Fibroblast of skin of right quadriceps (primary cell): ENCODE measurements at places on chromosomes 11 and 22.

DNA sequence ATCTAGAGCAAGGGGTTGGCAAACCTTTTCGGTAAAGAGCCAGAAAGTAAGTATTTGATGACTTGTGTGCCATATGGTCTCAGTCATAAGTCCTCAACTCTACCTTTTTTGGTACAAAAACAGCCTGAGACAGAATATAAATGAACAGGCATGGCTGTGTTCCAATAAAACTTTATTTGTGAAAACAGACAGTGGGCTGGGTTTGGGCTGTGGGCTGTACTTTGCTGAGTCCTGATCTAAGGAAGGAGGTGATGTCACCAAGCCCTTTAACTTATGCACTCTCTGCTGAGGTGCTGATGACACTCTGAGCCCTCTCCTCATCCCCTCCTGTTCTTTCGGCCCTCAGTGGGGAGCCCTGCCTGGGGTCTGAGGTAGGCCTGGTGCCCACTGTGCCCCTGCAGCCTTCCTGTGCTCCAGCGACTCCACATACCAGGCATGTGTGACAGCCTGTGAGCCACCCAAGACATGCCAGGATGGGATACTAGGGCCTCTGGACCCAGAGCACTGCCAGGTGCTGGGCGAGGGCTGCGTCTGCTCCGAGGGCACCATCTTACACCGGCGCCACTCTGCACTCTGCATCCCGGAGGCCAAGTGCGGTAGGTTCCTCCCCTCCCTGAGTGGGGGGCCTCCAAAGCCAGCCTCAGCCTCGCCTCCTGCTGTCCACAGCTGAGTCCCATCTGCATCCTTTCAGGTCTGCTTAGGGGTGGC lies 85.9 kb upstream of the MYOD1 start:
- DNase-seq, result no peak

DNA sequence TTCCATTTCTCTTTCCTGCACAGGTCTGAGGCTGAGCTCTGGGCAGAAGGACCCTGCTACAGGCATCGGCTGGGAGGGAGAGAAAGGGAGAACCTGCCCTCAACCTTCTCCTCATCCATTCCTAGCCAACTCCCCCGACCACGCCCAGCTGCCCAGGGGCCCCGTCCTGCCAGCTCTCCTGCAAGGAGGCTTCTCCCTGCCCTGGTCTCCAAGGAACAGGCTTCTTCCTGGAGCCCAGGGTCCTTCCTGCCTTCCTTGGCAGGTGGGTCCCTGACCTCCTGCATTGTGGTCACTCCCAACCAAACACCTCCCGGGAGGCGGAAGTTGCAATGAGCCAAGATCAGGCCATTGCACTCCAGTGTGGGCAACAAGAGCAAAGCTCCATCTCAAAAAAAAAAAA lies 12.5 kb upstream of the HMOX1 start:
- DNase-seq, result no peak

DNA sequence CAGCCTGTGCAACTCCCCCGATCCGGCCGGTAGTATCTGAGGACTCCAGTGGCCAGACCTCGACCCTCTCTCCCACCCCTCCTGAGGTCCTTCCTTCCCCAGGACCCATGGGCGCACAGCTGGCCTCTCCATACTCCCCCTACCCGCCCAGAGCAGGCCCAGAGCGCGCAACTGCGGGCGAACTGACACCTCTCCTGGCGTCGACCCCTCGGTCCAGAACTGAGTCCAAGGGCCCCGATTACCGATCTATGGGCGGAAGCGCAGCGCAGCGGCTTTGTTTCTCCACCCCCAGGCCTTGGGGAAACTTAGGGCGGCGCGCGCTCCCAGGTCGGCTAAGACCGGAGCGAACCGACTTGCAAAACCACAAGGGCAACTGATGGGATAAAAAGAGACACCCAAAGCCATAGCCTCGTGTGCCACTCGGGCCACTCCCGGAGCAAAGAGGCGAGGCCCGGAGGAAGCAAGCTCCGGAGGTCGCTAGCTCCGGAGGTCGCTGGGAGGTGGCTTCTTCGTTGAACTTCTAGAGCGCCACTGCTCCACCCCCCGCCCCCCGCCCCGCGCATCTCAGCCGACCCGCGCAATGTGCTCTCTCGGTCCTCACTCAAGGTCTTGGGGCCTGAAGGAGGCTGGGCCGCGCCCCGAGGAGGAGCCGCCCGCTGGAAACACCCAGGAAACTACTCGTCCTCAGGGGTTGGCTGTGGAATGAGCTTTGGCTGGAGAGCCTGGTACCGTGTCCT lies 9.8 kb upstream of the ALX4 start:
- no peak for DNase-seq

DNA sequence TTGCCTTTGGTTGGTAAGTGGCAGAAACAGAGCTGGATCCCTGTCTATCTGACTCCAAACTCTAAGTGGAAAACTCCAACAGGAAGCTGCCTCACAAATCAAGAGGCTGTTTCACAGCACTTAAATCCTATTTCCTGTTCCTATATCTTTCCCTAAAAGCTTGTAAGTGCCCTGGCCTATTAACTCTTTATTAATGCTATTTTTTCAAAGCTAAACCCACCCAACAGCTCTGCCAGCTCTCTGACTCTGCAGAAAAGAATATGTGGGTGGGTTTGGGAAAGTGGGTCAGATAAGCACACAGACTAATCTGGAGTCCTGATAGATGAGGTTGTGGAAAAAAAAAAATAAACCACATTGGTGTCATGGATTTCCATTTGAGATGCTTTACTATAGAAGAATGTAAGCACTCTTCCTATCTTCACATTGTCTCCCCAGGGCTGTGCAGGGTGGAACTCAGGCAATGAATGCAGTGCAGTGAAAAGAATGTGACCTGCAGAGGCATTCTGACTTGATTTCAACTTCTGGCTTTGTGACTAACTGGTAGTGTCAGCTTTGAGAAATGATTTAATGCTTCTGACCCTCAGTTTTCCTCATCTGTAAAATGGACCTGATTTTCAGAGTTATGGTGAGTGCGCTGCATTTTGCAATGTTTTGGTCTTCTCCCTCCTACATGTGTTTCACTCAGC lies 125.6 kb downstream of the AASDHPPT start:
- DNase-seq, result no peak
